ENCODE measurements at places on chromosomes 11 and 22.

- DNase-seq: peak; percentile 10
These were observed 1074.9 kb downstream of the FAM181B start for GRCh38 chr11:81658722-81659121.

DNA sequence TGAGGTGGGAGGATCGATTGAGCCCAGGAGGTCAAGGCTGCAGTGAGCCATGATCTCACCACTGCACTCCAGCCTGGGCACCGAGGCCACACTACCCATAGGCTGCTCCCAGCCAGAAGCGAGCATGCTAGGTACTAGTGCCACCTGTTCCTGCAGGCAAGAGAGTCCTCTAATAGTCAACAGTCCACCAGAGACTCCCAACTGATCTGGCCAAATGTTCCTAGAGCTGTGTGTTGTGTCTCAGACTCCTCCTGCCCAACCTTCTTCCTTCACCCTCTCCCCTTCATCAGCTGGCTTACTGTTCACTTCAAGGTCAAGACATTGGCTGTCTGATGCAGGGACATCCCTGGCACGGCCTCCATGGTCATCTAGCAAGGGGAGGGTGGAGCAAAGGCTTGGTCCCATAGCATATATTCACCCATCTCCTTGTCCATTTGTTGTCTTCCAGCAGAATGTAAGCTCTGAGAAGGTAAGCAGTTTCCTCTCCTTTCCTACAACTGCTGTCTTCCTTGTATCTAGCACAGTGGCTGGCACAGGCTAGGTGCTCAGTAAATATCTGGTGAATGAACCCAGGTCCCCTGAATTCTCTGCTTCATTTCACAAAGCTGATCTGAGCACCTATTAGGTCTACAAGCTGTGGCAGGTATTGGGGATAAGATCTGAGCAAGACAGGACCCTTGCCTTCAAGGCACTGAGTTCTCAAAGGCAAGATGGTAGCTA, 126.2 kb upstream of the SERPIND1 start:
- no peak for DNase-seq

DNA sequence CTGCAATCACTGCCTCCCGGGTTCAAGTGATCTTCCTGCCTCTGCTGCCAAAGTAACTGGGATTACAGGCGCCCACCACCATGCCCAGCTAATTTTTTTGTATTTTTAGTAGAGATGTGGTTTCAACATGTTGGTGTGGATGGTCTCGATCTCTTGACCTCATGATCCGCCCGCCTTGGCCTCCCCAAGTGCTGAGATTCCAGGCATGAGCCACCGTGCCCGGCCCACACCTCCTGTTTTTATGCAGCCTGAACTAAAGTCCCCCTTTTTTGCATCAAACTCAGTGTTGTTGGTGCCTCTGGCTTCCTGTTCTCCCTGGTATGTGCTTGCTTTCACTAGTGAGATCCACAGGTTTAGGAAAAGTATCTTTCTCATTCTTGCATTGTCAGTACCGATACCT, 4.2 kb downstream of the TBC1D22A start:
- DNase-seq: no peak

DNA sequence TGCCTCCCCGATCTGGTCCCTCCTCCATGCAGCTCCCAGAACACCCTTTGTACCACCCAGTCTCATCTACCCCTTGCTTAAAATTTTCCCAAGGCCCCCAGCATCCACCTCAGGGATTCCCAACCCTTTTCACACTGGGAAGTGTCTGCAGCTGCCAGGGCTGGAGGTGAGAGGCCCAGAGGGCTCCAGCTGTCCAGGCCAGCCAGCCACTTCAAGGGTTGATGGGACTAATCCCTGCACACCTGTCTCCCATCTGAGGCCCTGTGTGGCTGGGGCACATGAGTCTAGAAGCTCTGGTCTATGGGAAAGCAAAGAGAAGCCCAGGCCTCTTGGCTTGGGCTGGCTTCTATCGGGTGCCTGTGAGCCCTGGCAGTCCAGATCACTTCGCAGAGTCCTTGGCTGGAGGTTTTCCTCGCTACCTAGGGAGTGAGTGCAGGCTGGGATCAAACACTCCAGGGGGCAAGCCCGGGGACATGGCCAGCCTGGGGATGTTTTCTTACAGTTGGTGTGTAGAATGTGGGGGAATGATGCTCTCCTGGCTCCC, 41.1 kb upstream of the TPBGL start:
- no peak for DNase-seq

DNA sequence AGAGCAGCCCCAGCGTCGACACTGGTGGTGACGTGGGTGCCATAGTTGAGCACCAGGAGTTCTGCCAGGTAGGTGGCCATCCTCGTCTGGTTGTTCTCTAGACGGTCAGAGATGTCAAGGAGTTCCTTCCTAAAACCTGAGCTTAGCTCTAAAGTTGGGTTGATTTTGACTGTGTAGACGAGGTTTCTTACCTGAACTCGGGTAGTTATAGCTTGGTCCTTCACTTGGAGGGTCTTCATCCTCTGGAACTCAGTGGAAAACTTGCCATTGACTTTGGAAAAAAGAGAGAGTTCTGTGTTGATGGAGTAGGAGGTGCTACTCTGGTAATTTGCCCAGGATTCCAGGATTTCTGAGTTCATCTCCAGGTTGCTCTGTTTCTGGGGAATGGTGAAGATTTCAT, 505 bp downstream of the MPEG1 start:
- no peak for DNase-seq

- DNase-seq: no peak
These were observed 115.1 kb upstream of the RASSF10 start for GRCh38 chr11:12893787-12894672.

- no peak for DNase-seq
These were observed 2.8 kb upstream of the MMP1 start for GRCh38 chr11:102800767-102801166.

GRCh38 chr11:59891781-59892181, 13.2 kb downstream of the OOSP3 start:
- DNase-seq: no peak

DNA sequence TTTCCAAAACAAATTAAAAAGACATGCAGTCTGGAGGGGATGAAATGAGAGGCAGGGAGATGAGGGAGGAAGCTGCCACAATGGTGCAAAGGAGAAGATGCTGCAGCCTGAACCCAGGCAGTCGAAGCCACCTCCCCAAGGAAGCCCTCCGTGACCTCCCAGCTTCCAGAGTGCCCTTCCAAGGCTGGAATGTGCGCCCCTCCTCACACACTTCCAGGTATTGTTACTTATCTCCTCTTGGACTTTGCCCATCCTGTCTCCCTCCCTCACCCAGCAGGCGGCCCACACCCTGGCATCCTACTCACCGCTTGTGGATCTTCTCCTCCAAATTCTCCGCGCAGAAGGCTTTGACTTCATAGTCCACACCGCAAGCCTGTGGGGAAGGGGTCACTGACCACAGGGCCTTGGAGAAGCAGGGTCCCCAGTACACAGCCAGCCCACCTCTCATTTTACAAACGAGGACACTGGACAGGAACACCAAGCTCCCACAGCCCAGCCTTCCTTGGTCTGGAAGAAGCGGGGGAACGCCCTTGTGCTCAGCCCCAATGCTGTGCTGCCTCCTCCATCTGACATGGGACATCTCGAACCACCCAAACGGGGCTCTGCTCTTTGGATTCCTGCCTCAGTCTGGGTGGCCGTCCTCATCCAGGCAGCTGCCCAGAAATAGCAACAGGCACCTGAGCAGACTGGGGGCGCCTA, 40.3 kb downstream of the TPBGL start:
- no peak for DNase-seq

- no peak for DNase-seq
These were observed 127.9 kb upstream of the MTMR2 start for GRCh38 chr11:96051820-96052219.

GRCh38 chr11:13262096-13262495, 15.5 kb upstream of the BMAL1 start:
- no peak for DNase-seq

GRCh38 chr11:90908074-90908473, 685.2 kb upstream of the CHORDC1 start:
- DNase-seq: no peak

DNA sequence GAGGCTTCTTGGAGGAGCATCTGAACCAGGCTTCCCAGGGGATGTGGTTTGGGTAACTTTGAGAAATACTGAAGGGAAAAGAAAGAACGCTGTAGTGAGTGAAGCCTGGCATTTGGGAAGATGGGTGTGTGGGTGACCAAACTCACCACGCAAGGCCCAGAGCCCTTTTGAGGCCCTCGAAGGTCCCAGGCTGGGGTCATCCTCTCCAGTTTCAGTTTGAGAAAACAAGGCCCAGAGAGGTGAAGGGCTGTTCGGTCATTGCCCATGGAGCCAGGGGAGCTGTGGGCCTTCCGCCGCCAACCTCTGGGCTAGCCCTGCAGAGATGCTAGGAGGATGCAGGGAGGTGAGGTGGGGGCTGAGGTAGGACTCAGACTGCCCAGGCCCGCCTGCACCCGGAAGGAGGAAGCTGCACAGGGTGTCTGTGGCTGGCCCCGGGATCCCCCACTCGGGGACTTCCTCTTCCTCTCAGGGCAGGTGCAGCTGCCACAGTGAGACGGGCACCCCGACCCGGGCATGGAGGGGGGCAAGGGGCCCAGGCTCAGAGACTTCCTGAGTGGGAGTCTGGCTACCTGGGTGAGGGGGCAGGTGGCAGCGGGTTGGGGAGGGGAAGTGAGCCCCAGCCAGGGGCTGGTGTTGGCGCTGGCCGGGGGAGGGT, at the start of gene CCDC88B:
Gene CCDC88B, plus strand, starts transcription at position 451 of the 655 bp plus-strand sequence. Its CDS starts 63 bp downstream, at position 514.
- DNase-seq: no peak

DNA sequence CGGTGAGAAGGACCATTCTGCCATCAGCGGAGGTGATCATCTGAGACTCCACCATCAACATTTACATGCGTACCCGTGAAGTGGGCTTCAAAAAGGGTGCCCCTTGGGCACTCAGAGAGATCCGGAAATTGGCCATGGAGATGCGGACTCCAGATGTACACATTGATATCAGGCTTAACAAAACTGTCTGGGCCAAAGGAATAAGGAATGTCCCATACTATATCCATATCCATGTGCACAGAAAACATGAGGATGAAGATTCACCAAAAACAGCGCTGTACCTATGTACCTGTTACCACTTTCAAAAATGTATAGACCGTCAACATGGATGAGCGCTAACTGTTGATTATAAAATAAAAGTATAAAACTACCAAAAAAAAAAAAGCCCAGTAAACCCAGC, 10.8 kb downstream of the HSPA8 start:
- no peak for DNase-seq

- DNase-seq: no peak
These were observed 14.1 kb upstream of the KCNQ1OT1 start for GRCh38 chr11:2713661-2714462.

DNA sequence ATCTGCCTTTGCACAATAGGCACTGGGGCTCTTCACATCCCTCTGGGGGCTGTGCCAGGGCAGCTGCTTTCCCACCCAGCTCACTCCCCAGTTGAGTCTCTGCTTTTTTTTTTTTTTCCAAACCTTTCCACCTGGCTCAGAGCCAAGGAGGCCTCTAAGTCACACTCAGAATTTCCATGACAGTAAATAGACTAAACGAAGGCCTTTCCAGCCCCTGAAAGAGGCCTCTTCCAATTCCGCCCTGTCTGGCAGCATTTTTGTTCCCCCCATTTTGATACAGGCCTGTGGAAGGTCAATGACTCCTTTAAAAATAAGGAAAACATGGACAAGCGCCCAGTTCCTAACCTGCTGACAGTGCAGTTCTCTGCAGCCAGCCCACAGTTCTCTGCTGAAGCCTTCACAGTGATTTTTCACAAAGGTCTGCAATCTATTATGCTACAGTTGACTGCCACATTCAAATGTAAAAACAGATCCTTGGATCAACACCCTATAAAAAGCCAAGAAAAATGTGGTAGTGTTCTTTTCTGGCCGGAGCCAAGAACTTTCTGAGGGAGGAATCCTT, 107.5 kb upstream of the SESN3 start:
- peak; percentile 27 for DNase-seq

DNA sequence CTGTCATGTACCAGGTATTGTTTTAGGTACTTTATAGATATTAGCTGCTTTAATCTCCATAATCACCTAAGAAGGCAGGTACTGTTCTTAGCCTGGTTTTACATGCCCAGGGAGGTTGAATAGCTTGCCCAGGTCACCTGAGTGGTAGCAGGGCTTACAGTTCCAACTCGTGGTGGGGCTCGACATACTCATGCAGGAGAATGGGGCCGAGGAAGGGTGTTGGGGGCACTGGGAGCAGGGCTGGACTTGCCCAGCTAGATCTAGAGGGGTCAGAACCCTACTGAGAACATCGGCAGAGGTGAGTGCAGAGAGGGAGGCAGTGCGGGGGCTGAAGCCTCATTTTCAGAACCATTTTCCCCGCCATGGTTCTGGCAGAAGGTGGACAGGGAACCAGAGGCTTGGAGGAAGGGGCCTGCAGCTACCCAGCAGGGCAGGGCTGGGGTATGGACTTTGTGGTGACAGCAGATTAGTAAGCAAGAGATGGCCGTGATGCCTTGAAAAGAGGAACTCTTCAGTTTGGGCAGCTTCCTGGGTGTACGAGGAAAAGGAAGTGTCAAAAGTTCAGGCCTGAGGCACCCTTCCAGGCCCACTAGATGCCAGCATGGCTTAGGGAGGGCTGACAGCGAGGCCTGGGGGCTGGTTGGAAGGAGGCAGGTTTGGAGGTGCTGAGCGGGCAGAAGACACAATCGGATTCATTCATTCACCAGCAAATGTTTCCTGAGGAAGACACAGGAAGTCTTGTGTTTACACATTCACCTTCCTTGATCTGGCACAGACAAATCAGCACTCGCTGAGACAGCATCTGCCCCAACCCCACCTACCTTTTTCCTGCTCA, 54.7 kb upstream of the LYVE1 start:
- DNase-seq: no peak

DNA sequence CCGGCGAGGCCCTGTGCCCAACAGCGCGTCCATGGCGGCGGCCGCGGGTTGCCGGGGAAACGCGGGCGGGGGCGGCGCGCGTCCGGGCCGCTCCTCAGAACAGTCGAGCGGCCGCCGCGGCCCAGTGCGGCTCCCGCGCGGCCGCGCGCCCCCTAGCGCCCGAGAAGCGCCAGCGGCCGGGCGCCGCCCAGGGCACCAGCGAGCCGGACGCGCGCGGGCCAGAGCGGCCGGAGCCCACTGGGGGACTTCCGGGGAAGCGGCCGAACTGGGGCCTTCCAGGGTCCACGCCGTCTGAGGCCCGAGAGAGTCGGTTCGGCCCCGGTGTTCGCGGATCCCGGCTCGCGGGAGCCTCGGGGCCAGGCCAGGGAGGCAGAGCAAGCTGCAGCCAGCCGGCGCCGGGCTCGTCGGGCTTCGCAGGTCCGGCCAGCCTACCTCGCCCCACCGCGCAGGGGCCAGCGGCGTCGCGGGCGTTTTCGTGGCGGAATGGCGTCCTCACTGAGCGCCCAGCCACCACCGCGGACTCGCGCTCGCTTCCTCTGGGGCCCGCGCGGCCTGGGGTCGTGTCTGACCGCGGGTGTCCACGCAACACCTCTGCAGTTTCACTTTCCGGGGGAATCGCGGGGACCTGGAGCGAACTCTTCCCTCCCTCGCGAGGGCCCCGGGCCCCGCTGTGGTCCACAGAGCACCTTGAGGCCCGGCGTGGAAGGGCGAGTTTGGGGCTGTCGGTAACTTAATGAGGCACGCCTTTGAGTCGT, at the start of gene DENND6B:
Gene DENND6B, minus strand, starts transcription at position 57 of the 755 bp plus-strand sequence. Its CDS starts 24 bp downstream, at position 33.
- DNase-seq: no peak
